ENCODE measurements at places on chromosomes 3 and 15.

GRCh38 chr3:123328851-123329635, 119.8 kb downstream of the ADCY5 start:
- peak overlapping the region; percentile 88 for H3K27ac ChIP-seq
- H3K4me1 ChIP-seq = peaks cover 99% of the 10 kb centered on the region
- no peaks in the 10 kb centered on the region for H3K27me3 ChIP-seq
- no peak overlapping the region for H3K4me3 ChIP-seq
- peaks cover 42% of the 10 kb centered on the region for H3K36me3 ChIP-seq

DNA sequence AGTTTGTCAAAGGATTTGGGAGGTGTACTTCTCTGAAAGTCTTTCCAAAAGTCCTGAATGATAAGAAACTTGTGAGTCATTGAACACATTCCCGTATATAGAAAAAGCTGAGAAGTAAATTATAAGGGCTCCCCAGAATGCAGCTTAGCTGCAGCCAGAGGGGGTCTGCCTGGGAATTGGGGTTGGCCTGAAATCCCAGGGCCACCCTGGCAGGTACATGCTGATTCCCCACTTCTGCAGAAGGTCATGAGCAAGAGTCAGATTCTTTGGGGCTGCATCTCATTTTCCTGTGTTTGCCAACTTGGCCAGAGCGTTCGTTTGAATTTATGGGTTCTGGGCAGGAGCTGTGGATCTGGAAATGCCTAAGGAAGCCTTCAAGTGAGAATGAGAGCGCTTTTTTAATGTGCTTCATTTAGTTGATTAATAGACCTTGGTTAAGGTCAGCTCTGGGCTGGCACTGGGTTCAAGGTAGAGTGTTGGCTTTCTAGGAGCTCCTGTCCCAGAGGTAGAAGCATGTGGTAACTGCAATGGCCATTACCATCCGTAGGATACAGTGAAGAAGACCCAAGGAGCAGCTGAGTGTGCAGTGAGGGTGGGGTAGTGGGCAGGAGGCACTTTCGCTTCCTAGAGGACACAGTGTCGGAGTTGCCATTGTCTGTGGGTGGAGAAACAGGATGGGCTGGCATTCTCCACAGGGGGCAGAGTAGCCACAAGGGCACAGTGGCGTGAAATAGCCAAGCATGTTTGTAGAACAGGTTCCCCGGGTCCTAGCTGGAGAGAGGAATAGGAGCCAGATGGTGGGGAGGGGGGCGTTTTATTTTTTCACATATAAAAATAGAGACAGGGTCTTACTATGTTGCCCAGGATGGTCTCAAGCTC, 3.2 kb downstream of the SLC6A6 start:
- DNase-seq = no peak
- no peaks in the 10 kb centered on the region for H3K27me3 ChIP-seq
- H3K36me3 ChIP-seq = peaks cover under 1% of the 10 kb centered on the region
- H3K4me1 ChIP-seq = peaks cover 60% of the 10 kb centered on the region
- peak overlapping the region; percentile 89 for H3K27ac ChIP-seq

DNA sequence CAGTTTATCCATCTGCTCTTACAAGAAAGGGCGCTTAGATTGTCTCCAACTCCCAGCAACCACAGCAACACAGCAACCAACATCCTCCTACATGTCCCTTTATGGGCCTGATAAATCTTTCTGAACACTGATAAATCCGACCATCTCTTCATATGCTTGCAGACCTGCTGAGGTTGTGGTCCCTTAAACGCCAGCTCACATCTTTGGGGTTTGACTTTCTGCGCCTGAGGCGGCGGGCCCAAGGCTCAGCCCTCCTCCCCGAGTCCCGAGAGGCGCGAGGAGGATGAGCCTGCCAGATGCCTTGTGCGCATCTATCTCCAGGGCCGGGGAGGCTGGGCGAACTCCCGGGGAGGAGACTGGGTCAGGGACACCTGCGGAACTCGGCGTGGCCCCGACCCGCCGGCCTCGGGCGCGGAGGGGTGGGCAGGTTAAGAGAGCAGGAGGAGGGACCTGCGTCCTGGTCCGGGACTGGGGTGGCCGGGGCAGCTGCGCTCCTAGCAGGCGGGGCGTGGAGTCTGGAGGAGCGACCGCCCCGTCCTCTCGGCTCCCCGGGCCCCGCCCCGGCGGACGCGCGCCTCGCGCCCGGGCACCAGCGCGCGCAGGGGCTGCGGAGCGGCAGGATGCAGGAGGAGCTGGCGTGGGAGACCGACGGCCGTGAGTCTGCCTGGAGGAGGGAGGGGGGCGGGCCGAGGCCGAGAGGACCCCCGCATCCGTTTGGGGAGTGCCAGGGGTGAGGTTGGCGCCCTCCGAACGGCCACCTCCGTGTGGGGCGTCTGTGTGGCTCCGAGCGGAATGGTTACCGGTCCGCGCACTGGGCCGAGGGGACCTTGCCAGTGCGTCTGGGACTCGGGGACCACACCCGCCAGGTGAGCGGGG, at the start of gene ANKDD1A:
ANKDD1A (plus strand) TSS at position 592 of the 876 bp plus-strand sequence; CDS start at position 621, 29 bp downstream.
- H3K4me1 ChIP-seq = peaks cover 26% of the 10 kb centered on the region
- H3K36me3 ChIP-seq = no peaks in the 10 kb centered on the region
- H3K27me3 ChIP-seq = no peaks in the 10 kb centered on the region
- DNase-seq = no peak

DNA sequence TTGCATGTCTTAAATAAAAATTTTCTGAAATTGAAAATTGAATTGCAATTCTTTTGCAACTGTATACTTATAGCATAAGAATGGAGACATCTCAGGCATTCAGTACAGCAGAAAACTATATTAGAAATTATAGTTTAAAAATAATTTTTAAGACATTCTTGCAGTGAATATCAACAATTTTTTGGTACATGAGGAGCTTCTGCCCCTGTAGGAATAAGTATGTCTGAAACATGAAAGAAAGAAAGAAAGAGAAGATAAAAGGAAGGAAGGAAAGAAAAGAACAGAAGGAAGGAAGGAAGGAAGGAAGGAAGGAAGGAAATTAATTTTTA, 165.0 kb downstream of the GMNC start:
- H3K36me3 ChIP-seq = no peaks in the 10 kb centered on the region
- no peaks in the 10 kb centered on the region for H3K27me3 ChIP-seq
- no peaks in the 10 kb centered on the region for H3K4me1 ChIP-seq
- no peak overlapping the region for H3K27ac ChIP-seq
- DNase-seq = no peak
- no peak overlapping the region for H3K4me3 ChIP-seq

- no peak overlapping the region for H3K27ac ChIP-seq
- no peaks in the 10 kb centered on the region for H3K27me3 ChIP-seq
- no peaks in the 10 kb centered on the region for H3K36me3 ChIP-seq
- H3K4me1 ChIP-seq = no peaks in the 10 kb centered on the region
- H3K4me3 ChIP-seq = no peak overlapping the region
Measured at GRCh38 chr3:162601101-162601670, 1104.6 kb downstream of the OTOL1 start.

DNA sequence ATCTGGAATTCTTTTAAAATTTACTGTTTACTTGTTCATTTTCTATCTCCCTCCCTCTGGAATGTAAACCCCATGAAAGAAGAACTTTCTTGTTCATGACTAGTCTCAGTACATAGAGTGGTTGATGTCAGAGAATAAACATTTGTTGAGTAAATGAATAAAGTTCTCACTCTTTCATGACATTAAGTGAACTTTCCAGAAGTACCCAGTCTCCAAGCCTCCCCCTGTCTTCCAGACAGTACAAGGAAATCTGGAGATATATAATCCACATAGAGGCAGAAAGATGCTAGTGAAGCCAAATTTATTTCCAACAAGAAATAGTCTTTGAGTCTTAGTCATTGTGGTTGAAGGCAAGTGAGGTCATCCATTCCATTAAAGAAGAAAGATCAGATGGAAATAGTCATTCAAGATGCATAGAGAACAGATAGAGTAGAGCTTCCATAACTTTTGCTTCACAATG, 71.5 kb upstream of the GALNT15 start:
- H3K4me1 ChIP-seq = no peaks in the 10 kb centered on the region
- DNase-seq = no peak
- H3K27ac ChIP-seq = no peak overlapping the region

DNA sequence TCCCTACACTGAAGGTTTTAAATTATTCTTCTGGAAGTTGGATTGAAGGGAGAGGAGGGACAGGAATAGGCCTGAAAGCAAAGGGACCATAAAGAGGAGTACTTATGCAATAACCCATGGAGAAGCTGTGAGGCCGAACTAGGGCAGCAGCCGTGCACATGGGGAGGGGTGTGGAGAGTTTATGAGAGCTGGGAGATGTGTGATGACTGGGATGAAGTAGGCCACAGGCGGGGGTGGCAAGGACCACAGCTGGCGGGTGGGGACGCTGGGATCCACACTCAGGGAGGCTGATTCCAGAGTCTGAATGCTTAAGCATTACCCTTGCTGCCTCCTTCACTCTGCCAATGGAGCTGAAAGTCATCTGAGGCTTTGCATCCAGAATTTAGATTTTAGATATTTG, 123.8 kb downstream of the ARNT2 start:
- H3K27ac ChIP-seq = no peak overlapping the region
- no peaks in the 10 kb centered on the region for H3K27me3 ChIP-seq
- H3K4me1 ChIP-seq = no peaks in the 10 kb centered on the region
- H3K36me3 ChIP-seq = no peaks in the 10 kb centered on the region
- DNase-seq = peak; percentile 34

Measured in esophagus muscularis mucosa (tissue), 4 donors.